ENCODE measurements at places on chromosomes 2 and 18.

DNA sequence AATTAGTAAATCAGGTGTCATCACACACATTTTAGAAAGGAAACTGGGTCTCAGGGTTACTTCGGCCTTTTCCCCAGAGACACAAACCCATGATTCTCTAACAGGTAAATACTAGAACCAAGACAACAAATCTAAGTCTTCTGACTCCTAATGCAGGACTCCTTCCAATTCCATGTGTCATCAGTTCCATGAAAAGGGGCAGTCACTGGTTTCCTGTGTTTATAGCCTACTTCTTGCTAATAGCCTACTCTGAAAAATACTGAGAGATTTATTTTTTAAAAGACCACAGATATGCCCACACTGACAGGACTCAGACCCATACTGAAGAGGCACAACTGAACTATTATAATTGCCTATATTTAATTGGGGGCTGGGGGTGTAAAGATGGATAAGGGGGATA is 33.0 kb downstream of the RAB1A start:
- H3K4me3 ChIP-seq = no peak overlapping the region
- no peaks in the 10 kb centered on the region for H3K27me3 ChIP-seq
- H3K4me1 ChIP-seq = no peaks in the 10 kb centered on the region
- H3K27ac ChIP-seq = no peak overlapping the region

DNA sequence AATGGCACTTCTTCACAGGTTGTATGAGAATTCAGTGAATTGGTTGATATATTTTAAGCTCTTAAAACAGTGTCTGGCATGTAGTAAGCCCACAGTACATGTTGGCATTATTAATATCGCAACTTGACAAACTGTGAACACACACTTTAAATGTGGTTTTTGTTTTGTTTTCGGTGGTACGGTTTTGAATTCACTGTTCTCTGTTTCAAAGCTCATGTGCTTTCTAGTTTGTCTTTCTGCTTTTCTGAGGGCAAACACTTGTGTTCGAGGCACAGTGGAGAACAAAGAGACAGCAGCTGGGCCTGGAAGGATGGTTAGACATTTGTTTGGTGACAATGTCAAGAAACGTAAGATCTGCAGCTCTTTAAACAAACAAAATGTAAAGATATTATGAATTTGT is 276.5 kb upstream of the MC4R start:
- H3K36me3 ChIP-seq = no peaks in the 10 kb centered on the region
- H3K27me3 ChIP-seq = no peaks in the 10 kb centered on the region
- H3K27ac ChIP-seq = no peak overlapping the region
- ATAC-seq = no peak
- H3K4me3 ChIP-seq = no peak overlapping the region

- no peaks in the 10 kb centered on the region for H3K36me3 ChIP-seq
- no peak overlapping the region for H3K4me3 ChIP-seq
- H3K27ac ChIP-seq = no peak overlapping the region
Measured at GRCh38 chr2:152093464-152093863, 5.4 kb downstream of the CACNB4 start.

DNA sequence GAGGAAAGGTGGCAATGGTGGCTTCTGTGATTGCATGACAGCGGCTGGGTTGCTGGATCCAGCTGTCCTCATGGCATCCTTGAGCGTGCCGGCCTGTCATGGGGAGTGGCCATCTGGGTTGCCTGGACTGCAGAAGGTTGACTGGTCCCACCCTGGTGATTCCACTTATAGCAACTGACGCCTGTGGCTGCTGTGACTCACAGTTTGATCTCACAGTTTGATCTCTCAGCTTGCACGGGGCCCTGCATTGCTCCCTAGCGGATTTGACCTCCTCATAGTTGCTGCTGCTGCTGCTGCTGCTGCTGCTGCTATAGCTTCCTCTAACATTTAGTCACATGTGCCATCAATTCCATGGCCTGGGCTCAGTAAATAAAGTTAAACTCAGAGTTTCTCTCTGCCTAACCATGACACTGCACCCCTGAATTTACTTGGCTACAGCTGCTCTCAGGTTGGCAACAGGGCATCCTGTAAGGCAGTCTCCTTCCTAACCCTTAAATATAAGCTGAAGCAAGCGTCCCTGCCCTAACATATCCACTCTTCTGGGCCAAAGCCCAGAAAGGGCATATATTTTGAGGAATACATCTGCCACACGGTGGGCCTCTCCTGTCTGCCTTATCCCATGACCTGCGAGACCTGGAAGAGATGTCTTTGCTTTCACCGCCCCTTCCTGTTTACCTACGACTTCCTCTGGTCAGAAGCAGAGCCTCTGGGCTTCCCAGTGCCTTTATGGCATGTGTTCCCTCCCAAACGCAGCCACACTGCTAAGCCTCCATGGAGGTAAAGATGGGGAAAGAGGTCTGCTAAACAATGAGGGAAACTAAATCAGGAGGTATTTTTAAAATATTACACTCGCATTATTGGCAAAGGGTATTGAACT is 37.8 kb upstream of the CCDC150 start:
- H3K4me1 ChIP-seq = no peaks in the 10 kb centered on the region
- no peak overlapping the region for H3K27ac ChIP-seq
- H3K27me3 ChIP-seq = no peaks in the 10 kb centered on the region
- ATAC-seq = peak; percentile 41

GRCh38 chr18:40485318-40485717 is 1469.7 kb upstream of the PIK3C3 start:
- H3K27me3 ChIP-seq = no peaks in the 10 kb centered on the region
- H3K36me3 ChIP-seq = no peaks in the 10 kb centered on the region
- no peak overlapping the region for H3K4me3 ChIP-seq
- ATAC-seq = no peak

DNA sequence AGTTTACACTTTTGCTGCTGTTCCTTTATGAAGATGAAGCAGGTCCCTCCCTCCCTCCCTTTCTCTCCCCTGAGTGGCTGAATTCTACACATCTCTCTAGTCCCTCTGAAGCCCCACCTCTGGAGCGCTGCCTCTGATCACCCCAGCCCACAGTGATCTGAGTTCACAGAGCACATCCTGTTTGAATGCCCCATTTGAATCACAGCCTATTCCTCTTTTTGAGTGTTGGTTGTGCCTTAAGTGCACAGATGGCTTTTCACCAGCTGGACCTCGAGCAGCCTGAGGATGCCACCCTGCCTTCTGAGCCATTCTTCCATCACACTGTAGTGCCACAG is 87.1 kb downstream of the ITGB1BP1 start:
- H3K27ac ChIP-seq = peak overlapping the region; percentile 7
- H3K4me1 ChIP-seq = peaks cover 3% of the 10 kb centered on the region
- peaks cover 22% of the 10 kb centered on the region for H3K36me3 ChIP-seq
- no peak overlapping the region for H3K4me3 ChIP-seq
- H3K27me3 ChIP-seq = no peaks in the 10 kb centered on the region

DNA sequence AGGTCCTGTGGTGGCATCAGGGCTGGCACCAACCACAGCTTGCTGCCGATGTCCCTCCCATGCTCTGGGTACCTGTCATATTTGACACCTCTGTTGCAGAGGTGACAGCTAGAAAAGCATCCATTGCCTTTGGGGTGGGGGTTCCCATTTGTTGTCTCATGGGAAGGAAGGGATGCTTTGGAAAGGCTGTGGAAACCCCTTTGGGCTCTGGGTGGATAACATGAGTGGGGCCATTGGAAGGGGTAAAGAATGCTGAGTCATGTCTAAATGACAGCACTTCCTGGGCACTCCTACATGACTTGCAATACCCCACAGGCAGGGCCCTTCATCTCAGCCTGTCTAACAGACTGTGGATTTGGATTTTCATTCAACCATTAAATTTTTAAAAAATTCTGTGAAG is 27.8 kb downstream of the CTIF start:
- H3K4me1 ChIP-seq = peaks cover 75% of the 10 kb centered on the region
- H3K27me3 ChIP-seq = no peaks in the 10 kb centered on the region
- H3K4me3 ChIP-seq = no peak overlapping the region
- no peaks in the 10 kb centered on the region for H3K36me3 ChIP-seq

- no peak overlapping the region for H3K27ac ChIP-seq
- no peak for ATAC-seq
- H3K4me1 ChIP-seq = no peaks in the 10 kb centered on the region
- H3K4me3 ChIP-seq = no peak overlapping the region
- H3K27me3 ChIP-seq = no peaks in the 10 kb centered on the region
- H3K36me3 ChIP-seq = no peaks in the 10 kb centered on the region
Measured at GRCh38 chr2:100767810-100768806, 51.8 kb upstream of the NPAS2 start.

GRCh38 chr2:190723397-190724090 is 74.7 kb downstream of the NAB1 start:
- no peak overlapping the region for H3K4me3 ChIP-seq
- H3K27ac ChIP-seq = no peak overlapping the region
- H3K27me3 ChIP-seq = no peaks in the 10 kb centered on the region
- H3K36me3 ChIP-seq = no peaks in the 10 kb centered on the region
- H3K4me1 ChIP-seq = no peaks in the 10 kb centered on the region
- no peak for ATAC-seq
